ENCODE measurements at places on chromosomes 6 and 20.

DNA sequence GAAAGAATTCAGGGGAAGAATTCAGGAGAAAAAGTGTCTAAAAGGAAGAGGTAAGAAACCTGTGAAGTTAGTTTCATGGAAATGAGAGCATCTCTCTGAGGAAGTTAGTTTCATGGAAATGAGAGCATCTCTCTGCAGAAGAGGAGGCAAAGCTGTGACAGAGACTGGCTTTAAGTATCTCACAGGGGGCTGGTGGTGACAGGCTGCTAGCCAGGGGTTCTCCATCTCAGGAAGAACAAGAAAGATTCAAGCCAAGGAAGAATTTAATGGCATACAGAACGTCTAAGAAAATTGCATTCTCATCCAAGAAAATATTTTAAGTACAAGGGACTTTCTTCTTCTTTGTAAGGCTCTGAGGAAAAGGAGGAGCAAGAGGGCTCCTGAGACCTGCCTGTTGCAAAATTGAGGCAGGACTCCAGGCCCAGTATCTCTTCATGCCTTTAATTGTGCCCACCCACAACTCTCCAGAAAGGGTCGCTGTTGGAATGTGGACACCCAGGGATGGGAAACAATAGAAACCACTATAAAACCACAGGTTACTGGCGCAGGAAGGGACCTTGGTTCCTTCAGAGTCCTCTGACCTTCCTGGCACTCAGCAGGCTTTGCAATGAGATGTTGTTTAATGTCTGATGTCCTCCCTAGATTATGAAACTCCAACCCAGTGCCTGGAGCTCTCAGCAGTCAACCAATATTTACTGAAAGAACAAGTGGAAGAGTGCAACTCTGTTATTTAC is 136.8 kb downstream of the FNDC1 start:
- no peak for DNase-seq

- DNase-seq = peak; percentile 1
These were observed 91.2 kb downstream of the DNAH8 start for GRCh38 chr6:38806271-38806670.

- DNase-seq = no peak
These were observed 49.0 kb upstream of the TAGAP start for GRCh38 chr6:159093609-159094443.

GRCh38 chr6:4210629-4211419 is 75.4 kb upstream of the ECI2 start:
- DNase-seq = peak; percentile 10

- DNase-seq = peak; percentile 48
These were observed 455.0 kb upstream of the GJE1 start for GRCh38 chr6:141677598-141678211.
